Mammary epithelial cell (primary cell): ENCODE measurements at places on chromosomes 4 and X.

DNA sequence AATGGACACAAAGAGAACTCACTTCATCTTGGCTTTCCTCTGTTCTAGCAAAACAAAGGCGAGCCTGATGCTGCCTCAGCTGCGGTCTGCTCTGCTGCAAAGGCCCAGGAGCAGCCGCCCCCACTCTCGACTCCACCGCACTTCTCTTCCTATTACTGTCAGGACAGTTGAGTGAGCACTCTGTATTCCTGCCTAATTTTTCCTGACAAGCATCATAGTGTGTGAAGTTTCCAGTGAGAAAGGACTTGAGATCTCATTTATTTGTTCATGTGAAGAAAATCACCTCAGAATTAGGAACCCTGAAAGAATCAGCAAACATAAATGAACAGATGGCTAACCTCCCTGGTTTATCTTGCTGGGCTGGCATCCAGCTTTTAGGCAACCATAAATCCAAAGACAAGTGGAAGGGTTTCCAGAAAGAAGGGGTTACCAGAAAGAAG lies 15.6 kb downstream of the SCARB2 start:
- DNase-seq: peak; percentile 75

- DNase-seq: no peak
Observed at GRCh38 chrX:38060331-38060878, 54.1 kb downstream of the SYTL5 start.

DNA sequence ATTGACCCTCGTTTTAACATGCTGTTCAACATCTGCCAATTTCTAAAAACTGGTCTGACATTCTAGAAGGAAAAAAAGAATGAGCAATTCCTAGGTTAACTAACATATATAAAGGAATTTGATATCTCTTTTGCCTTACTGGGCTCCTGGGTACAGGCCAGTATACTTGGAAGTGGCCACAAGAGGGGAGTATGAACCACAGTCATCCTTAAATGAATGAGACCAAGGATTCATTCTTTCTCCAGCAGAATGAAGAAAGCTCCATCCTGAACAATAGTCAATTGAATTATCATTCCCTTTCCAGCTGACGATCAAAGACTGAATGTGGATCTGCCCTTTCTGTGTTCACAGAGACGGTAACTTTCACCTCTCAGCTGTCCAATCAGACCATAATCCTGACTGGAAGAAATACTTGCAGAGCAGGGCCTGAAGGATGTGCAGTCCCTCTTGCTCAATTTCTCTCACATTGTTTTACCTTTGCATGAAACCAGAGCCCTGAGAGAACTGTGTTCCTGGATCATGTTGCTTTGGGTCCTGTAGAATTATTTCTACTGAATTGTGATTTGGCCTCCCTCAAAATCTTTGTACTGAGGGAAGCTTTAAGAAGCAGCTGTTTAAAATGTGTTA lies 14.8 kb upstream of the SPARCL1 start:
- DNase-seq: peak; percentile 49

DNA sequence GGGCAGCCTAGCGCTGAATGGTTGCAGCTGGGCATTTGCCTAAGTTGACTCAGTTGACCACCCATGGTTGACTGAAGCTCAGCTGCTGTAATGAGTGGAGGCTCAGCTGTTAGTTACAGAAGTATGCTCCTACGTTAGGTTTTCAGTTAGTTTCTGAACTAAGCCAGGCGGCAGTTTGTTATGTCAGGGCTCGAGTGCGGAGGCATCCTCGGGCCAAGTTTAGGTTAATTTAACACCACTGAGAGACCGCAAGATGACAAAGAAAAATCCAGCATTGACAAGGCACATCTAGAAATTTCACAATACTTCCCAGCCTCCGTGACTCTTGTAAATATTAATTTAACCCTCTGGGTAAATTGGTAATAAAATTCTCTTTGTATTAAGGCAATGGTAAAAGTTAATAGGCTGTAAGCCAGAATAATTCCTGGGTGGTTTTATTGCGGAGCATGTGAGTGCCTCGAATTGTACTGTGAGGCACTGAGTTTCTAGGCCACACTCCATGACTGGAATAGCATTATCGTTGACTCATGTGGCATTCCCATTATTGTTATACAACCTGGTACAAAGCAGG lies 33.1 kb upstream of the CDKN2AIP start:
- DNase-seq: peak; percentile 61

GRCh38 chr4:105179539-105180401 lies 33.1 kb downstream of the TET2 start:
- DNase-seq: no peak

DNA sequence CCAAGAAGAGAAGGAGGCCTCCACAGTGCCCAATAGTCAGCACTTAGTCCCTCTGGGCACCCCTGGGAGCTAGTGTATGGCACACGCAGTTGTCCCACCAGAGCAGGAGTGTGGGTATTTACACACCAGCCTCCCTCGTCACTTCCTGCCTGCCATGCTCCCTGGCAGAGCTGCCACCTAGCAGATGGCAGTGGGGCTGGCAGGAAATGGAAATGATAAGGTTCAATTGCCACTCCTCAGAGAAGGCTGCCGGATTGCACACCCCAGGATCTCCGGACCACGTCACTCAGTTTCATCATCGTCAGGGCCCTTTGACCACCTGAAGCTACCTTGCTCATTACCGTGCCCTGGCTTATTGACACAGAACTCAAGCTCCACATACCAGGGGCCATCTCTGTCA lies 173.3 kb upstream of the PSAPL1 start:
- DNase-seq: no peak

DNA sequence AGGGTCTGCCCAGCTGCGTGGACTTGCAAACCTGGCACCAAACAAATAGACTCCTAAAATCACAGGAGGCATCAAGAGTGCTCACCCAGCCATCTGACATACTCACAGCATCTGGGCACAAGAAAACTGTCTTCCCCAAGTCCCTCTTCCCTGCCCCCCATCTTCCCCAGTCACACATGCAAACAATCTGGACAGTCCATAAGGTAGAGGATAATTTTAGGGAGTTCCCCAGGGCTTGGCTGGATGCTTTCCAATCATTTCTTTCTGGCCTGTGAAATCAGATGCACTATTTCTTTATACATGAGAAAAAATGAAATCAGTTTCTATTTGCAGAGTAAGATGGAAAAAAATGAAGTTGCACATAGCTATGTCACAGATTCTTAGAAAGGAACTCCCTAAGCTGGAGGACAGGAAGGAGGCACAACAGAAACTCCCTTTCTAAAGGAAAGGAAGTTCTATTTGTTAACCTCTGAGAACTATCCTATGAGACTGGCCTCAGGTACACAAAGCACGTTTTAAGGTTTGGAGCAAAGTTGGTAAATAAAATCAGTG lies 342.3 kb downstream of the HNRNPD start:
- no peak for DNase-seq

- no peak for DNase-seq
Observed at GRCh38 chr4:25252230-25253070, 18.6 kb downstream of the PI4K2B start.

- peak; percentile 26 for DNase-seq
Observed at GRCh38 chr4:87270144-87270543, 49.7 kb upstream of the KLHL8 start.

- no peak for DNase-seq
Observed at GRCh38 chrX:44945736-44946135, 72.7 kb downstream of the KDM6A start.

DNA sequence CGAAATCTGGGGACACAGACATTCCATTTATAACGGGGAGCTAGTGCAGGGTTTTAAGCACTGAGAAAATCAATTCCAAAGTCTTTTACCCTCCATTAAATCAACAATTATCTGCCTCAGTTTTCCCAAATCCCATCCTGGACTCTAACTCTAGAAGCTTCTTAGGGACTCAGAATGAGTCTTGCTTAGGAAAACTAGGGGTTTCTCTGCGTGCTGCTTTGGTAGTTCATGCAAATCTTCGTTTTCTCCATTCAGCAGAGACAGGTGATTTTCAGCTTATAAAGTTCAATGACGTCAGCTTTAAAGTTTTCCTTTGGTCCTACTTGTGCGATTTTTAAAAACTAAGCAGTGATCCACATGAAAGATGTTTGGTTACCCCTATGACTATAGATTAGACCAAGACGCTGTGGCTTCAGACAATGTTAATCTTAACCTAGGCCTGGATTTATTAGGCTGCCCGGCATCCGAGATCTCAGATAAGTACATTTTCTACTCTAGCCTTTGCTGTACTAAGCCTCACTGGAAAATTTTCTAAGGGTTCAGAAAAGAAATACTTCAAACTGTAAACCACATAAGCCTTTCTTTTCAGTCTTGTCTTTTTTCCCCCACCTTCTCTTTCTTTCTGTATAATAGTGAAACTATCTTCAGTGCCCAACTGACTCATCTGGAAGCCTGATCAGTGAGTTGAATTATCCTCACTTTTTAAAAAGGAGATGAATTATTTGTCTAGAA lies 121.4 kb upstream of the GATB start:
- no peak for DNase-seq
